Ammon's horn (tissue), 1 donor: ENCODE measurements at places on chromosomes 2 and 18.

GRCh38 chr18:55910296-55910695, 322.3 kb upstream of the TCF4 start:
- peak; percentile 9 for DNase-seq

DNA sequence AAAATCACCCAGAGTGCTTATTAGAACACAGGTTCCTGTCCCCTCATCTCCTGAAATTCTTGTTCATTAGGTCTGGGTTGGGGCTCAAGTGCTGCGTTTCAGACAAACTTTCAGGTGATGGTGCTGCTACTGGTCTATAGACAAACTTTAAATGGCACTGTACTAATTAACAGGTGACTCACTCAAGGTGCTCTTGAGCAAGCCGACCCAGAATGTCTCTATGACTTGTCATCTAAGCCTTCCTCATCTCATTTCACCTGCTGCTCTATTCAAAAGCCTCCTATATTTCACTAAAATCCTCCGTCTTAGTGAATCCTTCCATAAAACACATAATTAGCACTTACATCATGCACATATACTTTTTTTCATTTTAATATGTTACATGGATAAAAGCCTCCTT, 29.9 kb upstream of the STK39 start:
- no peak for DNase-seq

DNA sequence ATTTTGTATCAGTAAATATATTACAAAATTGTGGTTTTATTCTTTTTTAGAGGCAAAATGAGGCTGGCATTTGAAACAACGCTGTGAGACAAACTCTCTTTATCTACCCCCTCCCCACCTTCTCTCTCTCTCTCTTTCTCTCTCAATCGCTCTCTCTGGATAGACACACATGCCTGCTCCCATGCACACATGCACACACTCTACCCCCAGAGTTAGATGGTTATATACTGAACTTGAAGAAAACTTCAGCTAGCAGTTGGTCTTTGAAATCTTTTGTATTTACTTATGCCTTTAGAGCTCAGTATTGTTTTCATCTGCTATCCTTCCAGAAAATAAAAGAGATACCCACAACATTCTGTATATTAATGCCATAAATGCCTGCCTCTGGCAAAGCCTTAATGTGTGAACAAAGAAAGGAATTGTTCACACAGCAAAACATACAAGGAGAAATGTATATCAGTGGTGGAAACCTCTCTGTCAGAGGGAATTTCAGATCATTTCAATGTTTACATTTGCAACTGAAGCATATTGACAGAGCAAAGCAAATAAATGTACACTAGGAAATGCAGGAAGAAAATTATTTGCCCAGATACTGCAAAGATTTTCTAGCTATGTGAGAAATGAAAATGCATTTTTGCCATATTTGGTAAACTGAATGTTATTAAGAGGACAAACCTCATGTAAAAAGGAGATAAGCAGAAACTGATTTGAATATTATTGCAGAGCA, 217.0 kb upstream of the UBE2E3 start:
- DNase-seq, result no peak

GRCh38 chr2:239368906-239369552, 31.8 kb downstream of the HDAC4 start:
- no peak for DNase-seq

DNA sequence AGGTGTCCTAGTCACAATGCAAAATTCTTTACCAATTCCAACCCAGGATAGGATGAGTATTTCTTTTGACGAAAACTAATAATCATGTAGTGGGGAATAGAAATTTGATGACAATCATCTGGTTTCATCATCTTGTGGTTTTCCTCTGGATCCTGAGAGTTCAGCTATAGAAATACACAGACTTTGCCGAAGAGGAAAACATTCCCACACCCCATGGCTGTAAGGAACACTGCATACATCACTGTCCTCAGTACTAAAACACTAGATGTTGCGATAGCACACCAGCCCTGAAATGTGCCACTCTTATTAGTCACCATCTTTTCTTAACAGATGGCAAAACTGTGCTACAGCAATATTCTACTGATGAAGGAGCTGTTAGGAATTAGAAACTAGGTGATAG, 29.4 kb downstream of the CERKL start:
- DNase-seq, result peak; percentile 19

- no peak for DNase-seq
These were observed 18.0 kb upstream of the SRD5A2 start for GRCh38 chr2:31598694-31599093.

DNA sequence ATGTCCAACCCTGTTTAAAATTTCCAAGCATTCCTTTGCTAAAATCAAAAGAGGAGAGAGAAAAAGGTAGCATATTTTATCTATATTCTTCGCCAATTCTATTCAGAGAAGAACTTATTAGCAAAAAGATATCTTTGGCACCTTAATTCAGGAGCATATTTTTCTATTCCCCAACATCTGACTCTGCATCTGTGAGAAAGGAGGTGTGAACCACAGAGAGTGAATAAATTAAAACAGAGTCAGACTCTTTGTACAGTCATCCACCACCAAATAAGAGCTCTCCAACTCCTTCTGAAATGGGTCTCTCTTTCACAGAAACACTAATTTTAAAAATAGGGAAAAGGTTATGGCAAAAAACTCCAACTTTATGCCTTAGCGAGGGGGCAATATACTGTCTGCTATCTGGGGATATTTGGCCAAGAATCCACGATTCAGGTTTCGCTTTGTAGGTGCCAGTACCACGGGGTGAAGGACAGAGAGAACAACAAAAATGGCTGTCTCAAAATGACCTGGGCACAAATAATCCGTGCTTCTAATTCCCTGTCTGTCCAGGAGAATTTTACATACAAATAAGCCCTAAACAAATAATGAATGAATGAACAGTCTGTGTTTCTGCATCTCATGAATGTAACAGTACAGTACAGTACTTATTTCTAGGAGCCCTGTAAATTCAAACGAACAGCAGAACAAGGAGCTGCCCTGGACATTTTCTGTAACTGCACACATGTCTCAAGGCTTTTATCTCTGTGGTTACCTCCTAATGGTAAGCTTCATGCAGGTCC, 43.4 kb downstream of the EPB41L3 start:
- no peak for DNase-seq

DNA sequence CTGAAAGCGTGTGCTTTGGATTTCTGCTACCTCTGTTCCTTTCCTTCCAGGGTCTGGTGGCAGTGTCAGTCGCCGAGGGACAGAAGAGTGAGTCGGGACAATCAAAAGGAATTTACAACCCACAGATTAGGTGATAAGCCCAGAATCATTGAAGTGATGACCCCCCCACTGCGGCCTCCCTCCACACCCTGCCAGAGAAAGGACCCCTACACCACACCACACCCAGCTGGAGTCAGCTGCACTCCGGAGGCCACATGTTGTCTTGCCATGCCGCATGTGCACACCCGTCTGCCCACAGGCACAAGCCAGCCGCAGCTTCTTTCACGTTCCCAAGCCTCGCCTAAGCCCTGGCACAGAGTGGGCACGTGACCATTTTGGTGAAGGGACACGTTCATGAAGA, 366.8 kb upstream of the SALL3 start:
- DNase-seq, result no peak

GRCh38 chr18:47772374-47773248, 157.8 kb downstream of the SMAD2 start:
- no peak for DNase-seq
